ENCODE measurements at places on chromosomes 5 and 9.

GRCh38 chr9:133167769-133168168, 4.1 kb upstream of the GBGT1 start:
- no peak for DNase-seq

- no peak for DNase-seq
Observed at GRCh38 chr5:78472469-78473106, 112.2 kb downstream of the SCAMP1 start.

DNA sequence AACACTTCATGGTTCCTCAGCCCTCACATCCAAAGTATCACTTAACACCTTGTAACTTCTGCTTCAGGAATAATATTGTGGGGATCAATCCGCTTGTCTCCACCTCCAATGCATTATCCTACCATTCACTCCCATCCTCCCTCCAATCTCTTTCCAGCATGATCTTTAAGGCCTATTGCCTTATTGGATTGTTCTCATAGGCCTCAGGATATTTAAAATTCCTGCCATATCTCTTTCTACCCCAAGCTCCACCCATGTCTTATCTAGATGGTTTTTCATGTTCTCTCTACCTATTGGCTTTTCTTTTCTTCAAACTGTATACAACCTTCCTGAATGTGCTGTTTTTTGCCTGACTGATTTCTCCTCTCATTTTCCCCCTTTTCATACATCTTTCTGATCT, 7.2 kb downstream of the KDM4C start:
- no peak for DNase-seq

GRCh38 chr9:28956116-28956880, 1383.0 kb upstream of the C9orf72 start:
- no peak for DNase-seq

- DNase-seq: no peak
Observed at GRCh38 chr5:143140492-143141203, 262.8 kb downstream of the NR3C1 start.

DNA sequence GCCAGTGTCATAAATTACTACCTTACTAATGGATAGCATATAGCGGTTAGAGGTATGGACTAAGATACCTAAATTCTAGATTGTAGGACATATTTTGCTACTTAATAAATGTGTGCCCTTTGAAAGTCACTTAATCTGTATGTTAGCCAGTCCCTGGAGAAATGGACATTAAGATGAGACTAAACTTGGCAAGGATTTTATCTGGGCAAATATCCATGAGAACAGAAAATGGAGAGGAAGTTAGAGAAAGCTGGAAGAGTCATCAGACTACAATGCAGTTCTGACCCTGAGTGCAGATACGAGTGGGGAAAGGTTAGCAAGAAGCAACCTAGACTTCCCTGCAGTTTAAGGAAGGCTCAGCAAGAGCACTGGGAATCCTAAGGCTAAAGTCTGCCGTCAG, 33.0 kb downstream of the TBCA start:
- DNase-seq: no peak

DNA sequence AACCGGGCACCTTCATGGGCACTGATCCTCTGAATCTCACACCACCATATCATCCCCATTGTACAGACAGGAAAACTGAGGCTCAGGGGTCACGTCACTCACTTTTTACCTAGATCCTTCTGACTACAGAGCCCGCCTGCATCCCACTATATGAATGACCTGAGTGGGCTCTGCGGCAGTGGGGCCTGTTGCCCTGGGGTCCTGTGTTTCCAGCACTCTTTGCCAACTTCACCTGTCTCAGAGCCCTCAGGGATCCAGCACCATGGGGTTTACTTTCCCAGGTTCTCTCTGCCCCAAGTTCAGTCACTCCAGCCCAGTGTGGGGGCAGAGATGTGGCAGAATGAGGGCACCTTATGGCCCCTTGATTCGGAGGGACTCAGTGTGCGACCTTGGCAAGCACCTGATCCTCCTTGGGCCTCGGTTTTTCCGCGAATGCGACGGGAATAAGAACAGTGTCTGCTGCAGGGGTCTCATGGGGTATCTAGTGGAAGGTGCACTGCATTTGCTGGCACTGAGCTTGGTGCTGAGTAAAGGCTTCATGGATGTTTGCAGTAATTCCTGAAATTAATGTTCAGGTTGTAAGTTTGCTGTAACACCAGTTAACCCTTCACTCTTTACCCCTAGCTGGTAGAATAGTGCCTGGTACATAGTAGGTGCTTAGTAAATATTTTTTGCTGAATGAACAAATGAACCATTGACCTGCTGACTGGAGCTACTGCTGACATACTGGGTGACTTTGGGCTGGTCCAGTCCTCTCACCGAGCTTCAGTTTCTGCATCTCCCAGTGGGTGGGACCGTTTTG, 47.1 kb upstream of the BOD1 start:
- no peak for DNase-seq

GRCh38 chr5:167348980-167349379, 942.5 kb upstream of the WWC1 start:
- no peak for DNase-seq

DNA sequence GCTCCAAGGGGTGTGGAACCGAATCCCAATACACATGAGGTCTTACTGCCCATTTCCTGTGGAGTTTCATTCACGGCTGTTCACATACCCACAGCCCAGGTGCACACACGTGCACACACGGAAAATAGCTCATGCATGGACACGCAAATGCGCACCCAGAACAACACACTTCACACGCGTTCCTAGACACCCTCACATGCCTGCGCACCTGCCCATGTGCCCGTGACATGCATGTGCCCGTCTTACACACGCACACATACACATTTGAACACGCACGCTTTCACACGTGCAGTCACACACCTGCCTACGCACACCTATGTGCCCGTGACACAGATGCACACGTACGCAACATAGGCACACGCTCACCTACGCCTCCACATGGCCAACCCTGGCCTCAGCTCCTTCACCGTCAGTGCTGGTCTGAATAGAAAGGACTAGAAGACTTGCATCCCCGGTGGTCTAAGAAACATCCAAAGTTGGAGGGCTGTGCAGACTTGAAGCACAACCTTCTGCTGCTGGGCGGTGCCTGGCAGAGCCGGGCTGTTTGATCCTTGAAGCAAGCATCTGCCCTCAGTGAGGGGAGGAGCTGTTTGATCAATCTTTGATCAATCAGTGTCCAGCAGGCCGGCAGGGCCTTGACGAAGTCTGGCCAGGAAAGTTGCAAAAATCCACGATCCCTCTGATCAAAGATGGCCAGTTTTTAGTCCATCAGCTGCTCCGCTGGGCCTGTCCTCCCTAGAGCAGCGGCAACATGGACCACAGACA, 164.7 kb downstream of the OLFM1 start:
- DNase-seq: no peak

DNA sequence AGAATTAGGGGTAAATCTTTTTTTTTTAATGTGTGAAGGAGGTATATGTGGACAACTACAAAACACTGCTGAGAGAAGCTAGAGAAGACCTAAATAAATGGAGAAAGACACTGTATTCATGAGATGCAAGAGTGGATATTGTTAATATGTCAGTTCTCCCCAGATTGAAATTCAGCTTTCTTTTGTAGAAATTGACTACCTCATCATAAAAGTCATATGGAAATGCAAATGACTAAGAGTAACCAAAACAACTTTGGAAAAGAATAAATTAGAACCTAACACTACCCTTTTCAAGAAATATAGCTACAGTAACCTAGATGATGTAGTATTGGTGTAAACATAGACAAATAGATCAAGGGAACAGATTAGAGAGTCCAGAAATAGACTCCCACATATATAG, 400.7 kb downstream of the ADGRV1 start:
- DNase-seq: no peak

- no peak for DNase-seq
Observed at GRCh38 chr5:146662229-146662628, 146.2 kb upstream of the GPR151 start.

DNA sequence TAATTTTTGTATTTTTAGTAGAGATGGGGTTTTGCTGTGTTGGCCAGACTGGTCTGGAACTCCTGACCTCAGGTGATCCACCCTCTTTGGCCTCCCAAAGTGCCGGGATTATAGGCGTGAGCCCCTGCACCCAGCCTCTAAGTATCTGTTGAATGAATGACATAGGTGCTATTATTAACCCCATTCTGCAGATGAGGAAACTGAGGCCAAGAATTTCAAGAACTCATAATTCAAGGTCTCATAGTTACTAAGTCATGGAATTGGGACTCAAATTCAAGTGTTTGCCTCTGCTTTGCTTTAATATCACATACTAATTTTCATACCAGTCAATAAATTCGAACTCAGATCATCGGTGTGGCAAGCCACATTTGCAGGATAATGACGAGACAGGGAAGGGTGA, 1.9 kb downstream of the KIF20A start:
- no peak for DNase-seq

DNA sequence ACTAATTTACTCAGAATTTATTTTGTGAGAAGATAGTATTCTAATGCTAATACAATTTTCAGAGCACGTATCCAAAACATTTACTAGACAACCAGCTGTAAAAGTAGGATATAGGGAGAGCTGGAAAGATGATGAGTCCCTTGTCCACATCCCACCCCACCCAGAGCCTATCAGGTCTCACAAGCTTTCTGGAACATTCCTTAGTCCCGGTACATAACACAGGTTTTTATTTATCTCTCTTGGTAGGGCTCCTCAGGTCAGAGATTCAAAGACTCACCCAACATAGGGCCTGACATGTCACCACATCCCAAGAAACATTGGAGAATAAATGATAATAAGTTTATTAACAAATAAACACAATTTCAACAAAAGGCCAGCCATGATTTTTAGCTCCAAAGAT, 13.8 kb upstream of the RAD23B start:
- no peak for DNase-seq

DNA sequence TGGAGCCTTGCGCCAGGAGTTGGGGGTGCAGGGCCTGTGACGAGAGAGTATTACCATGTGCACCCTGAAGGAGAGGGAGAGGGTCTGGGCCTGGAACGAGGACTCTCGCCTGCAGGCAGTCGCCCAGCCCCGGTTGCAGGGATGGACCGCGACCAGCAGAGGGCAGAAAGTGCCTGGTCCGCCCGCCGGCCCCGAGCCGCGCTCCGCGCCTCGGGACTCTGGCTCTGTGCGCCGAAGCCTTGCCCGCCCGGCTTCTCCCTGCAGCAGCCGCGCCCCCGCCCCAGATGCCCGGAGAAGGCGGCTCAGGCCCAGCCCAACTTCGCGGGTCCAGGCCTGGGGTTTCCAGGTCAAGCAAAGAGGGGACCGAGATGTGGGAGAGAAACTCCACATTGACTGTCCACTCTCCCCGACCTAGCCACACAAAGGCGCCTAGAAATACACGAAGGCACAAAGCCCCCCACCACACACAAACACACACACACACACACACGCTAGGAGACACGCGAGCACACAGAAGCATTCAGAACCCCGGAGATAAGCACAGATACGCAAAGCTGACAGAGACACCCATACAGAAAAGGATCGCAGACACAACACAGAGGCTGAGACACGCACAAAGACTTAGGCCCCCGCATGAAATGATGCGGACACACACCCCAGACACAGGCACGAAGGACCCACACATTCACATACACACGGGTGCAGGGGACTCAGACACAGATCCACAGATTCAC, 2.0 kb upstream of the LMX1B start:
- DNase-seq: peak; percentile 62

- DNase-seq: no peak
Observed at GRCh38 chr5:32193591-32193990, 19.5 kb upstream of the GOLPH3 start.

GRCh38 chr5:1833264-1834021, 32.2 kb downstream of the NDUFS6 start:
- no peak for DNase-seq

GRCh38 chr9:134895097-134895496, 14.5 kb downstream of the FCN2 start:
- DNase-seq: no peak

GRCh38 chr9:129478961-129479630, 141.8 kb downstream of the C9orf50 start:
- no peak for DNase-seq

DNA sequence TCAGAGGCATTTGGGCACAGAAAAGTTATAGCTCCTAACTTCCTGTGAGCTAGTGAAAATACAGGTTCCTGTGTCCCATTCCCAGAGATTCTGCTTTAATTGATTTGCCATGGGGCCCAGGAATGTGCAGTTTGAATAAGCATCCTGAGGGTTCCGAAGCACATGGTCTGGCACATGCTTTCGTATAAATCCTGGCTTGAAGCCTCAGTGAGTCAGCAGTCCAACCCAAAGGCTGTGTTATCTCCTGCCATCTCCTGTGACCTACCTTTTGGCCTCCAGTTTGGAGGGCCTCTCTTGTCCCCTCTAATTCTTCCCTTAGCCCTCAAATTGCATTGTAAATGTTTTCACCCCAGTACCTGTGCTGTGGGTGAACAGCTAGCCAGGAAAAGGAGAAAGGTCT, 183.8 kb downstream of the NR3C1 start:
- no peak for DNase-seq

GRCh38 chr9:16515879-16516301, 354.6 kb downstream of the BNC2 start:
- DNase-seq: no peak

- no peak for DNase-seq
Observed at GRCh38 chr5:106127341-106127781, 1543.4 kb downstream of the EFNA5 start.

DNA sequence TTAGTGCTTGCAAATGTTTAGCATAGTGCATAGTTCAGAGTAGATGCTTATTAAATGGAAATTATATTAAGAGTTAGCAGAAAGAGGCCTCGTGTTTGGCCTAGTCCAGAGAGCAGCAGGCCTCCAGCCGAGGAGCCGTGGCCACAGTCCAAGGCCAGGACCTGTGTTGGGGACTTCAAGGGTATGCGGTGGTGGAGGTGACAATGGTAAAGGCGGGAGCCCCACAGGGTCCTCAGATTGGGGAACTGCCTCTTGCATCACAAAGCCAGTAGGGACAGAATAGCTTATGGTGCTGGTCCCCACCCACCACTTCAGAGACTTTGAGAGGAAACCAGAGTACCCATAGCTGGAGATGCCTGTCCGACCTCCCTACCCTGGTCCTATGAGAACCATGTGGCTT, 554.6 kb upstream of the RIOK2 start:
- no peak for DNase-seq

GRCh38 chr5:120604884-120605283, 140.8 kb downstream of the PRR16 start:
- DNase-seq: no peak

- DNase-seq: no peak
Observed at GRCh38 chr5:116528519-116529234, 45.9 kb downstream of the SEMA6A start.

Measured in stimulated activated CD8-positive, alpha-beta memory T cell treated with anti-CD3 and anti-CD28 coated beads, Interleukin-15, amount 100 ng/mL, for 48 hours (primary cell).